ENCODE measurements at places on chromosomes 11 and 22.
A peak's percentile ranks its signal among the peaks of the same experiment; 100 is the strongest.

DNA sequence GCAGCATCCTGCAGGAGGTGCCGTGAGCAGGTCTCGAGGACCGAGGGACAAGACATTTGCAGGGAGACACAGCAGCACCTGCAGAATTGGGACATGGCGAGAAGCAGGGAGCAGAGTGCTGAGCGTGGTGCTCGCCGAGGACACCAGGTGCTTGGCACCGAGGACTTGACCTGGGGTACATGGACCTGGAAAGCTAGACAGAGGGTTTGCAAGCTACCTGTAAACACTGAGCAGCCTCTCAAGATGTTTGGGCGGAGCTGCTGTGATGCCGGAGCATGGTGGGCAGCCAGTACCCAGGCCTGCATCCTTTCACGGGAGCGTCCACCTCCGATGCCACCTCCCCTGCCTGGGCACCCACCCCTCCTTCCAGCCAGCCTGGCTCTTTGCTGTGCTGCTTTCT lies 773.2 kb downstream of the TBC1D22A start:
- no peak for DNase-seq

- DNase-seq = no peak
Observed at GRCh38 chr11:35584321-35584720, 33.9 kb upstream of the FJX1 start.

DNA sequence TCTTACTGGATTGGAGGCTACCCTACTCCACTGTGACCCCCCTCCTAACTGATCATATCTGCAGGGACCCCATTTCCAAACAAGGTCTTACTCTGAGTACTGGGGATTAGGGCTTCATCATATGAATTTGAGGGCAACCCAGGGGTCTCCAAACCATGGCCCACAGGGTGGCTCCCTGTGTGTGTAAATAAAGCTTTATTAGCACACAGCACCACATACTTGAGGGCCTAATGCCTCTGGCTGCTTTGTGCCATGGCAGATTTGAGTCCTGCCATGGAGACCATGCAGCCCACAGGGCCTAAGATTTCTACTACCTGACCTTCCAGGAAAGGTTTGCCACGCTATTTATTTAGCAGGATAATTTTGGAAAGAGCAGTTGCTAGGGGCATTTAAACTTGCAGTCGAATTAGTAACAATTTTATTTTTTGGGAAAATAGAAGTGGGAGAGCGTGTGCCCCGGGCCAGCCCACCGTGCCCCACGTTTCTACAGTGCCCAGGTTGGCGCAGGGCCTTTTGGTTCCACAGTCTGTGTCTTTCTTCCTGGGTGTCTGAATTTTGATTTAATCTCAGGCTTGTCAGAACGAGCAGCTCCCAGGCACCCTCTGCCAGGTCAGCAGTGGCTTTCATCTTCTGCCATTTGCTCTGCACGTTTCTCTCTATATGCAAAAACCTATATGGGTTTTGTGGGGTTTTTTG lies 92.3 kb downstream of the KCNQ1 start:
- no peak for DNase-seq

GRCh38 chr11:93817426-93818348 lies 32.7 kb downstream of the VSTM5 start:
- DNase-seq = no peak

- DNase-seq = no peak
Observed at GRCh38 chr22:33620085-33620484, 300.2 kb downstream of the LARGE1 start.

DNA sequence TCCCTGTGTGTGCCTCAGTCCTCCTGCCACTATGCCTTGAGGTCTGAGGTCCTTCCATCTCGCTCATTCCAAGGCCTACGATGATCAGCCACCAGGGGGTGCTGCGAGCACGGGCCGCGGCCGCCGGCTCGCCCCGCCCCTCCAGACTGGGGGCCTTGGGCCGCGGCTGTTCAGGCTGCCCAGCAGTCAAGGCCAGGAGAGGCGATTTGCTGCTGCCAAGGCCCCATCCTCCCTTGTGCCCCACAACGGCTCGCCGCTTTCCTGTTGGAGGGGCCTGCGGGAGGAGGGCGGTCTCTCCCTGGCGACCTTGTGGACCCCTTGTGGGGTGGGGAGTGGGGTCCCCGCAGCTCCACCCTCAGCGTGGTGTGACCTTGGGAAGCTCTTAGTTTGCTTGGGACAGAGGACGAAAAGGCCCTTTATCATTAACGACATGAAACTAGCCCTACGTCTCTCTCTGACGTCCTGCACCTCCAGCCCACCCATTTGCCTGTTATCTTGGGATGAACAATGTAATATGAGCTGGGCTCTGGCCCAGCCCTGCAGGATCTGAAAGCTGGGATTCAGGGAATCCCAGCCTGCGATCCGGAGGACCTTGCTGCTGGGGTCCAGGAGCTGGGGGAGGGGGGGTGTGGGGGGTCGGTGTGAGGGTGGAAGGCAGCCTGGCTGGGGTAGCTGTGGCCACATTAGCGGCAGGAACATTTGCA lies 5.3 kb upstream of the GALR3 start:
- DNase-seq = peak; percentile 62

DNA sequence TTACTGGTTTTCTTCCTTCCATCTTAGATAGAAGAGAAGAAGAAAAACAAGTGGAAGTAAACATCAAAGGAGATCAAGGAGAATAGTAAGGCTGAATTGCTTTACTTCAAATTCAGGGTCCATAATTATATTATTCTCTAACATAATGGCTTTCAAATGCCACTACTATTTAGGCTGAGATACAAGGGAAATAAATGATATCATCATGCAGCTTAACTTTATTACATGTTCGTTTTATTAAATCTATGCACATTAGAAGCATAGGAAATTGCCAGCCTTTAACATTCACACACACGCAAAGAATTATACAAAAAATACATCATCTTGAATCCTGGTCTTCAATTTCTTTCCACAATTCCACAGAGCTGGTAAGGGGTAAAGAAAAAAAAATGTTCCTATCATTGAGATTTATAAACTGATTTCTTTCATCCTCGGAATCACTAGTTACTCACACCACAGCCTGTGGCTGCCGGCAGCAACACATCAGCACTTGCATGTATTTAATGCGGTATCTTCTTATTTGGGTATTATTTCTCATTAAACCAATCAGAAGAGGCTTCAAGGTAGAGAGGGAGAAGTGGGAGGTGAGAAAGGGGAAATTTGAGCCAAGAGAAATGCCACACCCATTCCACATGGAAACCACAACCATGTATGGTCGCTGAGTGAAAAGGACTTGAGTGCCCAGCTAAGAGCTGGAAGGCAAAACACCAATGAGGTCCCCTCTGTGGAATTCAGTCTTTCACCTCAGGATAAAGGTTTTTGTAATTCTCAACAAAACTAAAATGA lies 26.3 kb downstream of the SYTL2 start:
- no peak for DNase-seq
